ENCODE measurements at places on chromosomes 6 and 20. TPM values are rescaled to one million over a fixed set of nuclear protein-coding genes. Genes with fewer than 3 reads are reported as not detected.

BMP6 gene
- total RNA-seq: 2.9 TPM

NKAPL gene
- 4.5 TPM for total RNA-seq

MAP1LC3A gene
- 78.3 TPM for total RNA-seq

AGER gene
- total RNA-seq: not detected

CFAP61 gene
- 102 TPM for total RNA-seq

AFG1L gene
- 11.4 TPM for total RNA-seq

SLC44A4 gene
- not detected for total RNA-seq

HCK gene
- 4.4 TPM for total RNA-seq

RSPO3 gene
- 2.1 TPM for total RNA-seq

SPINT3 gene
- total RNA-seq: not detected

SIRPD gene
- not detected for total RNA-seq
